Nephron progenitor cell (in vitro differentiated cells): ENCODE measurements at places on chromosomes 11 and 22.
A peak's percentile ranks its signal among the peaks of the same experiment; 100 is the strongest.

DNA sequence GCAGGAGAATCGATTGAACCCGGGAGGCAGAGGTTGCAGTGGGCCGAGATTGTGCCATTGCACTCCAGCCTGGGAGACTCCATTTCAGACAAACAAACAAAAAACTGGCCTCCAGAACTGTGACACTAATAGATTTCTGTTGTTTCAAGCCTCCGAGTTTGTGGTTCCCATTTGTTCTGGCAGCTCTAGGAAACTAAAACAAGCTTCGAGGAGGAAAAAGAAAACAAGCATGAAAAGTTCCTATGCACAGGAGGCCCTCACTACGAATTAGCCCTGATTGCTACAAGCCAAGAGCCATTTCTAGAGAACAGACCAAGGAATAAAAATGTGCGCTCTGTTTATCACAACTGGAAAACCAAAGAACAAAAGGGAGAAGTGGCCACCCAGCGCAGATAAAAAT lies 47.8 kb upstream of the SHANK2 start:
- peak overlapping the region; percentile 90 for H3K27ac ChIP-seq
- no peaks in the 10 kb centered on the region for H3K36me3 ChIP-seq
- H3K4me1 ChIP-seq, result peaks cover 41% of the 10 kb centered on the region
- DNase-seq, result no peak

DNA sequence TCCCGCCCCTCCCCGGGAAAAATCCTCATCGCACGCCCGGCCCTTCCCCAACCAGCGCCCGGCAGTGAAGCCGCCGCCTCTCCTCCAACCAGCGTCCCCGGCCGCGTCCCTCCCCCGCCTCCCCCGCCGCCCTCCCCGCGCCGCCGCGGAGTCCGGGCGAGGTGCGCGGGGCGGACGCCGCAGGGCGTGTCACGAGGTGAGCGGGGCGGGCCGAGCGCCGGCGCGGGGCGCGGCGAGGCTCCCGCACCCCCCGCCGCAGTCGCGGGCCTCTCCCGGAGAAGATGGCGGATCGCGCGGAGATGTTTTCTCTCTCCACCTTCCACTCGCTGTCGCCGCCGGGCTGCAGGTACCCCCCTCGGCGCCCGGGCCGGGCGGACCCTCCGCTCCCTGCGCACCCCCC lies at the start of gene MAPK8IP2:
Gene MAPK8IP2 (plus strand): TSS at position 256 of the 400 bp plus-strand sequence. CDS start 26 bp downstream, at position 282.
- peak within 1 kb of the TSS; percentile 82 for H3K4me3 ChIP-seq
- peaks cover 34% of the 10 kb centered on the region for H3K27me3 ChIP-seq
- peaks cover 22% of the 10 kb centered on the region for H3K4me1 ChIP-seq
- peaks cover 13% of the 10 kb centered on the region for H3K36me3 ChIP-seq
- peak; percentile 60 for DNase-seq

DNA sequence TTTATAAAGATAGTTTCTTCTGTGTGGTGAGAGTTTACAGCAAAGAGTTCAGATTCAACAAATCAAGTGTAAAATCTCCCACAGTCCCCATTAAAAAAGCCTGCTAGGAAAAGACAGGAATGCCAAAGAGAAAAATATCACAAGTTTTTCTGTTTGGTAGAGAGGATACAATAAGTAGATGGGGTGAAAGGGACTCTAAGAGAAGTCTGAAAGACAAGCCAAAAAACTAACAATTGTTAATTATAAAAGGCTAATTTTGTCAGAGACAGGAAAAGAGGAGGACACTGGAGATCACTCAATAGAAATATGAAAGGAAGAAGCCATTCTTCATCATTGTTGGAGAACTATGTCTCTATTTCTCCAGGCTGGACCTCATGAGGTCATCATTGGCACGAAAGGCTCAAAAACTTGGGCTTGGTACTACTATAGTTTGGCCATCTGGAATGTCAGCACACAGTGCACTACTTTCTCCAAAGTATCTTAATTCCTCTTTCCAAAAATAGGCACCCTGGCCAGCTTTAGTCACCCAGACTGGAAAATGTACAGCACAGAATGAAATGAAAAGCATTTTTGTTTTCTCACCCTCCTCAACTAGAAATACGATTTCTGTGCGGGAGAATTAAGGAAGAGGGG lies 531 bp upstream of the SOX6 start:
- H3K4me1 ChIP-seq, result peaks cover 29% of the 10 kb centered on the region
- H3K36me3 ChIP-seq, result no peaks in the 10 kb centered on the region
- no peak overlapping the region for H3K4me3 ChIP-seq

- H3K4me3 ChIP-seq, result no peak overlapping the region
- no peak for DNase-seq
- H3K36me3 ChIP-seq, result peaks cover 57% of the 10 kb centered on the region
Measured at GRCh38 chr22:30947816-30948454, 20.6 kb downstream of the MORC2 start.

GRCh38 chr11:32616903-32617302 lies 33.3 kb downstream of the EIF3M start:
- H3K27me3 ChIP-seq, result peaks cover 3% of the 10 kb centered on the region
- H3K4me3 ChIP-seq, result no peak overlapping the region
- no peak overlapping the region for H3K27ac ChIP-seq
- no peak for DNase-seq
- peaks cover 22% of the 10 kb centered on the region for H3K4me1 ChIP-seq
- H3K36me3 ChIP-seq, result no peaks in the 10 kb centered on the region

DNA sequence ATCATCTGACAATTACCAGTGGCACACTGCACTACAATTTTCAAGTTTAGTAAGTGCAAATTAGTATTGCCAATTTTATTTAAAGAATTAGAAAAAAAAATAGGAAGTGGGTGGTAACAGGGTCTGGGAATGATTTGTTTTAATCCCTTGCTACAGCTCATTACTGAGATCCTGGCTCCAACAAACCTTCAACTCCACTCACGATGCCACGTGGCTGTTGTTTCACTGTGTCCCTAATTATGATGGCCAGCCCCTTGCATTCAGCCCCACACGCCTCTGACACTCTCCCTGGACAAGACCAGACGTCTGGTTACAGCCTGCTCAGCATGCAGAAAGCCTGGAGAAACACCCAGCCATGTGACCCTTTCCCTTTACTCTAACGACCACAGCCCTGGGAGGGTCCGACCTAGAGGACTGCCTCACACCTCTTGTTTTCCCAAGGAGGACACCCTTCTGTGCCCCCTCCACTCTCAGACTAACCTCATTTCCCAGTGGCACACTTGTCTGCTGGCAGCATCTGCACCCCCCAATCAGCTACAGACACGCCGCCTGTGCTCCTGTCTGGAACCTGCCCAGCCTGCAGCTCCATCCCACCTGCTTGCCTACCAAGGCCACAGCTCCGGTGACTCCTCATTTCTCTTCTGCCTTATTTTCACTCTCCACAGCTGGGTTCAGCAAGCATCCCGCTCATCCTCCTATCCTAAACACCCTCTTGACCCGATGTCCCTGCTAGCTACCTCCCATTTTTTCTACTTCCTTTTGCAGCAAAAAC lies 18.5 kb upstream of the SLC25A1 start:
- peaks cover 10% of the 10 kb centered on the region for H3K4me1 ChIP-seq
- H3K27me3 ChIP-seq, result peaks cover 3% of the 10 kb centered on the region
- no peak for DNase-seq
- peak overlapping the region; percentile 55 for H3K27ac ChIP-seq

- H3K36me3 ChIP-seq, result no peaks in the 10 kb centered on the region
- no peak overlapping the region for H3K27ac ChIP-seq
- DNase-seq, result no peak
- H3K4me1 ChIP-seq, result peaks cover 17% of the 10 kb centered on the region
Measured at GRCh38 chr11:134460881-134461280, 48.8 kb upstream of the B3GAT1 start.

DNA sequence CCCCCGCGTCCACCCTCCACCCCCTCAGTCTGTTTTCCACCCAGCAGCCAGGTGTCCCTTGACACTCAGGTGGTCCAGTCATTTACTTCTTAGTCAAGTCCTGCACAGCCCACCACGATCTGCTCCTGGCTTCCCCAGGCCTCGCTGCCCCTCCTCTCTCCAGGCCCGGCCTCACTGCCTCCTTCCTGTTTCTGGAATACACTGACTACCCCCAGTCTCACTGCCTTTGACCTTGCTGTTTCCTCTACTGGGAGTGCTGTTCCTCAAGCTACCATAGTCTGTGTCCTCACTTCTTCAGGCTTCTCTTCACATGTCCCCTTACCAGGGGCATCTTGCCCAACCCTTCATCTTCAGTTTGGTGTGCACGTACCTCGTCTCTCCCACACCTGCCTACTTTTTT lies 7.4 kb downstream of the MCM5 start:
- H3K4me3 ChIP-seq, result no peak overlapping the region
- peaks cover 75% of the 10 kb centered on the region for H3K36me3 ChIP-seq
- H3K27me3 ChIP-seq, result no peaks in the 10 kb centered on the region
- no peak overlapping the region for H3K27ac ChIP-seq
- peaks cover 6% of the 10 kb centered on the region for H3K4me1 ChIP-seq
- DNase-seq, result no peak

- peaks cover 54% of the 10 kb centered on the region for H3K4me1 ChIP-seq
- no peak for DNase-seq
- no peaks in the 10 kb centered on the region for H3K36me3 ChIP-seq
- no peak overlapping the region for H3K4me3 ChIP-seq
Measured at GRCh38 chr11:57230316-57230715, 6.7 kb downstream of the APLNR start.

GRCh38 chr11:82899186-82899820 lies 927 bp downstream of the PRCP start:
- H3K4me3 ChIP-seq, result peak overlapping the region; percentile 97
- DNase-seq, result no peak
- peaks cover 50% of the 10 kb centered on the region for H3K4me1 ChIP-seq
- H3K36me3 ChIP-seq, result peaks cover 9% of the 10 kb centered on the region

- no peaks in the 10 kb centered on the region for H3K36me3 ChIP-seq
- DNase-seq, result no peak
- H3K27ac ChIP-seq, result no peak overlapping the region
- no peak overlapping the region for H3K4me3 ChIP-seq
Measured at GRCh38 chr22:48756146-48757111, 1071.2 kb downstream of the BRD1 start.

DNA sequence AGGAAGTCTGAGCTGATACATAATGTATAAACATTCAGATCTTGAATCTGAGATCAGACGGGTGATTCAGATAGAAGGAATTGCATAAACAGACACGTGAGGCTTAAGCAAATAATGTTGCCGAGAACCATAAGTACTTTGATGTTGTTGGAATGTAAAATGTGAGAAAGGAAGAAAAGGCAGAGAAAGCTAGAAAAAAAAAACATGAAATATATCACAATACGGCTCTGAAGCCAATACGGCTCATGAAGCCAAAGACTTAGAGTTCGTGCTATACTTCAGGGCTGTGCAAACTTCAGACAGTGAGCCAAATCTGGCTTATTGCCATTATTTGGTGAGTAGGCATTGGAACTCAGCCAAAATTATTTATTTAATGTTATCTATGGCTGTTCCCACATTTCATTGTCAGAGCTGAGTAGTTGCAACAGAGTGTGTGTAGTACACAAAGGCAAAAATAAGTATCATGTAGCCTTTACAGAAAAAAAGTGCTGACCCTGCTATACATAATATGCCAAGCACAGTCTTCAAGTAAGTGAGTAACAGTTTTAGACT lies 673.3 kb downstream of the CNTN5 start:
- no peak overlapping the region for H3K4me3 ChIP-seq
- peaks cover 3% of the 10 kb centered on the region for H3K27me3 ChIP-seq
- no peak for DNase-seq
- H3K27ac ChIP-seq, result no peak overlapping the region
- no peaks in the 10 kb centered on the region for H3K36me3 ChIP-seq

DNA sequence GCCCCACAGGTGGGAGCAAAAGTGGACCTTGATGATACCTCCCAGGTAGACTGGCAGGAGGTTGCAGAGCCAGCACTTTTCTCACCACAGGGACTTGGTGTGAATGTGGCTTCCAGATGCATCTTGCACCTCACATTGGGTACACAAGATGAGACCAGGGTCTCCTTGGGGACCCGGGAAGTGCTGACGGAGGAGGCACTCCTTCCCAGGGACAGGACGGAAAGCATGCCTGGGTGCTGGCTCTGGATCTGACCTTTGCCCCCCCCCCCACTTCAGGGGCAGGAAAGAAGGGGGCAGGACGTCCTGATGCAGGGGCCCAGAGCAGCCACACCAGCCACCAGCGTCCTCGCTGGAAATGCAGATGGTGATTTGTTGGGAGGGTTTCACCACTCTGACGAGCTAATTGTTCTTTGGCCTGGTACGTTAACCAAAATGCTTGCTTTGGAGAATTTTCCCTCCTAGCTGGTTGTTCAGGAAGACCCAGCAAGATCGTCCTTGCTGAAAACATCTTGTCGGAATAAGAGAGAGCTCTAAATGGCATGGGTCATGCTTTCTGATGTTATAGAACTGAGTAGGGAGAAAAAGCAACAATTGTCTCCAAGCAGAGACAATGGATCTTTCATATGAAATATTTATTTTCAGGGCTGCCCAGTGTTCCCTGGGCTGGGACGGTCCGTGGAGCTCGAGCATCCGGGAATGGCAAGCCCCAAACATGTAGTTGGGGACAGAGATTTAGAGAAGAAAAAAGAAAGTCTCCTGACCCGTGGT lies 74.4 kb upstream of the PPARA start:
- DNase-seq, result no peak
- peaks cover 66% of the 10 kb centered on the region for H3K27me3 ChIP-seq
- peaks cover 5% of the 10 kb centered on the region for H3K4me1 ChIP-seq

GRCh38 chr11:118168316-118168715 lies 8.1 kb downstream of the SCN2B start:
- no peak for DNase-seq
- H3K27ac ChIP-seq, result no peak overlapping the region
- peaks cover 96% of the 10 kb centered on the region for H3K27me3 ChIP-seq
- no peaks in the 10 kb centered on the region for H3K36me3 ChIP-seq

DNA sequence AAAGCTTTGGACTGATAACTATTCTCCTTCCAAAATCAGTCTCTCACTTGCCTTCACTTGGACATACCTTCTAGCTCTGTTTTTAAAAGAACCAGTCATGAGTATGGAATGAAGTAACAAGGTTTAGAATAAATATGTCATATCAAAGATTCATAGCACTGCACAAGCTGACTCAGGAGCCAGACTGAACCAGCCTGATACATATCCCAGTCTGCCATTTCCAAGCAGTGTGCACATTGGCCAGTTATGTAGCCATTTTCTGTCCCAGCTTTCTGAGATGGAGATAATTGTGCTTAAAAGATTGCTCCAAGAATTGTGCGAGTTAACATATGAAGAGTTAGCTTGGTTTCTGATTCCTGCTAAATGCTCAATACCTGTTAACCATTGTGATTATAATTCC lies 311.3 kb downstream of the C11orf87 start:
- DNase-seq, result no peak
- no peak overlapping the region for H3K4me3 ChIP-seq
- no peaks in the 10 kb centered on the region for H3K36me3 ChIP-seq
- peaks cover 3% of the 10 kb centered on the region for H3K27me3 ChIP-seq

GRCh38 chr11:90176069-90176468 lies 41.6 kb downstream of the NAALAD2 start:
- peaks cover 30% of the 10 kb centered on the region for H3K36me3 ChIP-seq
- H3K27ac ChIP-seq, result no peak overlapping the region
- H3K4me1 ChIP-seq, result no peaks in the 10 kb centered on the region
- H3K27me3 ChIP-seq, result no peaks in the 10 kb centered on the region

- no peak overlapping the region for H3K27ac ChIP-seq
- H3K4me1 ChIP-seq, result no peaks in the 10 kb centered on the region
- DNase-seq, result peak; percentile 66
- peak overlapping the region; percentile 52 for H3K4me3 ChIP-seq
Measured at GRCh38 chr22:18970176-18970947, 34.3 kb upstream of the PRODH start.
